Upper lobe of right lung (tissue), 1 donor: ENCODE measurements at places on chromosomes 3 and 15.
A peak's percentile ranks its signal among the peaks of the same experiment; 100 is the strongest.

- peak; percentile 61 for DNase-seq
Measured at GRCh38 chr15:31306426-31307269, 20.0 kb upstream of the KLF13 start.

GRCh38 chr15:77800305-77800704, 167.6 kb upstream of the LINGO1 start:
- DNase-seq, result no peak

- no peak for DNase-seq
Measured at GRCh38 chr3:63655519-63655918, 3.0 kb downstream of the SNTN start.

GRCh38 chr15:38038659-38039442, 104.4 kb downstream of the TMCO5A start:
- no peak for DNase-seq

GRCh38 chr3:157618075-157618760, 115.0 kb upstream of the VEPH1 start:
- no peak for DNase-seq

DNA sequence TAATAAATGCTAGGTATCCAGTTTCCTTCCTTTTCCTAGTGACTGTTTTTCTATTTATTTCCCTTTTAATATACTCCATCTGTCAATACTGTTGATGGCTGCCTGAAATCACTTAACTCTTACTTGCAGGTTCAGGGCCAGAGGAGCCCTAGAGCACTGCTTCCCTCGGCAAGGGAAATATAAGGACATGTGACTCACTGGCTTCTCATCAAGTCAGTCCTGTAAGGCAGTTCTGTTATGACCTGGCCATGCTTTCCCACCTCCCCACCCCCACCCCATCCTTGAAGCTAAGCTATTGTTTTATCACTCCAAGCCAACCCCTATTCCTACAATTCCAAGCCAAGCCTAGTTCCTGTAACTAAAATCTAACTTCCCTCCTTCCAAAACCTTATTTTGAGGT, 800.7 kb downstream of the ROBO1 start:
- DNase-seq, result no peak

GRCh38 chr3:162492446-162493081, 996.0 kb downstream of the OTOL1 start:
- no peak for DNase-seq

GRCh38 chr3:80060664-80061063, 292.9 kb upstream of the ROBO1 start:
- DNase-seq, result no peak

- no peak for DNase-seq
Measured at GRCh38 chr3:150146991-150147761, 176.5 kb upstream of the PFN2 start.
